Stimulated activated CD8-positive, alpha-beta memory T cell treated with anti-CD3 and anti-CD28 coated beads, Interleukin-4, amount 100 ng/mL, for 4 hours (primary cell): ENCODE measurements at places on chromosomes 2 and 18.

DNA sequence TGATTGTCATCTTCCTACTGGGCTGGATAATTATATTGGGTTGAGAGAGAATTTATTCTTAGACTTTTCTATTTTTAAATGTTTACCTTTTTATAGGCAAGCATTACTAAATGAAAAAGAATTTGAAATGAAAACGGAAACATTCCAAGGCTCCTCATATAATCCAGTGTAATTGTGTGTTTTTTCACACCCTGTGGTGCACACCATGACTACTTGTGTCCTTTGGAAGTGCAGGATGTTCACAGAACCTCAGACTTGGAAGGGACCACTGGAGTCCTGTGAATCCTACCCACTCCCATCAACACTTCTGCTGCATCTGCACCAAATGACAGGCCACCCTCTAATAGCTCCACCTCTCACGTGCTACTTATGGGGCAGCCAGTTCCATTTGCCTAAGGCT, 48.0 kb downstream of the NAT8 start:
- DNase-seq: no peak

DNA sequence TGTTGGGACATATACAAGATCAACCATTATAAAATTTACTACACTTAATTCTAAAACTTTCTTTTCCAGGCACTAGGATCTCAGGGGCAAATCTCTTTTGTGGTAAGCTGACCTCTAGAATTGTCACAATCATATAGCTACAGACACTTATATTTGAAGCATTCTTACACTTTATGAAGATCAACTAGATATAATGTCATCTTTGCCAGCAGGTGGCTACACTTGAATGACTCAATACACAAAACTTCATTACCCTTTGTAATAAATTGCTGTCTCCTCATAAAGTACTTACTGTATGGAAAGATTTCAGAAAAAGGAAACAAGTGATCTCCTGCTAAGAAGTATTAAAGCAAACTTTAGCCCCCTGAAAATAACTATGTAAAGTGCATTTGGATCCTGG, 77.8 kb downstream of the RDH14 start:
- no peak for DNase-seq

DNA sequence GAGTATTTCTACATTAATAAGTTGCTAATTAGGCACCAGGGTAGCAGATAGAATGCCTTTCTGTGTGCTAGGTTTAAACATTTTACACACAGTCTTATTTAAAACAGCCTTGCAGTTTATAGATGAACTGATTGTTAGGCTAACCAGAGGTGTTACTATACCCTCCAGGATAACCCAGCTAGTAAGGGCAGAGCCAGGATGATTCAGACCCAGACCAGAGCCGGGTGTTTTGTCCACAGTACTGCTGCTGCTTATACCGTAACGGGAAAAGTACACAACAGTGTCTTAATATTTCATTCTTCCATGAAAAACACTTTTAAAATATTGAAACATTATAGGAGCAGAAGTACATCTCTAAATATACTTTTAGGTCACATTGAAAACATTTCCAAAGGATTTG, 82.7 kb downstream of the MALT1 start:
- DNase-seq: no peak

DNA sequence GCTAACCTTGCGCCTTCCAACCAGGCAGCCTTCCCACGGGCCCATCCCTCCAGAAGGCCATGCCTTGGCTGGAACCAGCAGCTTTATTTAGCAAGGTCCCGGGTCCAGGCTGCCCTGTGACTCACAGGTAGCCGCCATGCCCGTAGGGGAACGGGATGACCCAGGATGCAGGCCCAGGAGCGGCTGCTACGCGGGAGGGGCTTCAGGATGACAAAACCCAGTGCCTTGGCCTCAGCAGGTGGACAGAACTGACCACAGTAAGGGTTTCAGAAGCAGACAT, 63.3 kb downstream of the RTP5 start:
- DNase-seq: no peak

- no peak for DNase-seq
Measured at GRCh38 chr18:7584646-7585275, 17.6 kb downstream of the PTPRM start.

- no peak for DNase-seq
Measured at GRCh38 chr2:132936791-132937190, 266.8 kb upstream of the LYPD1 start.

GRCh38 chr18:36692921-36693332, 135.9 kb downstream of the TPGS2 start:
- no peak for DNase-seq

GRCh38 chr2:62202019-62202722, 6.3 kb downstream of the B3GNT2 start:
- DNase-seq: no peak

DNA sequence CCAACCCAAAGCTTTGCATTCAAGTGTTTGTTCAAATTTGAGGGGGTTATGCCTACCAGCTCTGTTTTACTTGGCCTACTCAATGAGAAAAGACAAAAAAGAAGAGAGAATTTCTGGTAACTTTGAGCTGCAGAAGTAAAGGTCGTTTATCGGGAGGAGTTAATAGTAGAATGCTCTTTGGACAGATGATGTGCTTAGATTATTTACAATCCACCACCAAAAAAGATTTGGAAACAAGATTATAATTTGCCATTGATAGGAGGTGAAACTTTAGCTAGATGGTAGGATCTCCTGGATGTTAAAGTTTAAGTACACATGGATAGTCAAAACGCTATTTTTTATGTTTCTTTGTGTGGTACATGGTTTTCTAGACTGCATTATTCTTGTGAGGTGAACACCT, 24.9 kb upstream of the CPS1 start:
- no peak for DNase-seq

GRCh38 chr18:25231327-25231691, 120.7 kb downstream of the ZNF521 start:
- DNase-seq: no peak

GRCh38 chr18:41814651-41815050, 140.4 kb upstream of the PIK3C3 start:
- DNase-seq: no peak

- DNase-seq: no peak
Measured at GRCh38 chr2:50443288-50443687, 588.6 kb downstream of the NRXN1 start.

DNA sequence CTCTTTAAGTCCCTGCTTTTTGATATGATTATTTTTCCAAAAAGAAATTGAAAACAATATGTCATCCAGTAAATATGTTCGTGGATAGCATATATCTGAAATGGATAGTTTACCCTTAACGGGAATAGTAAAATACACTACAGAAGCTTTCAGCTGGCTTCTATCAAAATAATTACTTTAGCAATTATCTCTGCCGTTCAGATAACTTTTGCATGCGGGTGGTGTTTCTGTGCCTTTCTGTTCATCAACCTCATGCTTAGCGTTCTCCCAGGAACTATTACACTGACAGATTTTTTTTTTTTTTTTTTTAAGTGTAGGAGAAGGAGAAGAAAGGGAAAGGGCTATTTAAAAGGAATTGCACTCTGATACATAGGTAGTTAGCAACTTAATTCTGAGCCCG, 53.6 kb downstream of the TSHZ1 start:
- no peak for DNase-seq

GRCh38 chr2:113977660-113978523, 88.0 kb downstream of the ACTR3 start:
- no peak for DNase-seq

GRCh38 chr2:127695491-127696472, 5.5 kb upstream of the SFT2D3 start:
- DNase-seq: peak; percentile 9

- DNase-seq: no peak
Measured at GRCh38 chr2:21837168-21837960, 713.6 kb downstream of the TDRD15 start.

DNA sequence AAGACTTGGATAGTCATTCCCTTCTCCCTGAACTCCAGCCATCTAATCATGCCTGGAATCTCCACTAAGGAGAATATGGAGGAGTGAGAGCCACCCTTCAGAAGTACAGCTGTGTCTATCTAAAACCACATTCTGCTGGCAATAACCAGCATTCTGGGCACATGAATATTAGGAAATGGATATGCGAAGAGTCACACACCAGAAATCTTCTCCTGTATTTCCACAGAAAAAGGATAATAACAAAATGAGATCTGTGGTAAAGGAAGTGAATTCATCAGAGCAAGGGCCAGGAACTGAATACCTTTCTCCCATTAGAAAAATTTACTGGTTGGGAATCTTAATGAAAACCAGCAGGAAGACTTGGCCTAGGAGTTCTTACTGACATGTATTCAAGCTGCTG, 218.8 kb downstream of the SCG2 start:
- no peak for DNase-seq

DNA sequence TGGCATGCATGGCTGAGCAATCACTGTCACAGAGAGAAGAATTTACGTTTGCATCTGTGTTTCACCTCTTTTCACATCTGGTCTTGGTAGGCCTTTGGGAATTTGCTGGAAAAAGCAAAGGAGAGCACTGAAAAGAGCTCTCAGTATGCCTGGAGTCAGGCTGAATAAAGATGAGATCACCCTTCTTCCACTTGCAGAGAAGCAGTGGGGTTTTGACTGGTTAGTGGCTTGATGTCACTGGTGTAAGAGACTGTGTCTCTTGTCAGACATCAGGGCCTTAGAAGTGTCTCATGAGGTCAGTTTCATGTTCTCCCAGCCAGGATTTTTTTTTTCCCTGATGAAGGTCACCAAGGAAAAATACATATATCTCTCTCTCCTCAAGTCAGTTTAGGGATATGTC, 353.8 kb downstream of the INSIG2 start:
- DNase-seq: no peak

GRCh38 chr2:31318361-31319336, 84.7 kb downstream of the EHD3 start:
- DNase-seq: no peak

GRCh38 chr2:217735034-217735433, 267.8 kb downstream of the TNS1 start:
- DNase-seq: no peak

- DNase-seq: no peak
Measured at GRCh38 chr18:40904295-40904694, 1050.7 kb upstream of the PIK3C3 start.

DNA sequence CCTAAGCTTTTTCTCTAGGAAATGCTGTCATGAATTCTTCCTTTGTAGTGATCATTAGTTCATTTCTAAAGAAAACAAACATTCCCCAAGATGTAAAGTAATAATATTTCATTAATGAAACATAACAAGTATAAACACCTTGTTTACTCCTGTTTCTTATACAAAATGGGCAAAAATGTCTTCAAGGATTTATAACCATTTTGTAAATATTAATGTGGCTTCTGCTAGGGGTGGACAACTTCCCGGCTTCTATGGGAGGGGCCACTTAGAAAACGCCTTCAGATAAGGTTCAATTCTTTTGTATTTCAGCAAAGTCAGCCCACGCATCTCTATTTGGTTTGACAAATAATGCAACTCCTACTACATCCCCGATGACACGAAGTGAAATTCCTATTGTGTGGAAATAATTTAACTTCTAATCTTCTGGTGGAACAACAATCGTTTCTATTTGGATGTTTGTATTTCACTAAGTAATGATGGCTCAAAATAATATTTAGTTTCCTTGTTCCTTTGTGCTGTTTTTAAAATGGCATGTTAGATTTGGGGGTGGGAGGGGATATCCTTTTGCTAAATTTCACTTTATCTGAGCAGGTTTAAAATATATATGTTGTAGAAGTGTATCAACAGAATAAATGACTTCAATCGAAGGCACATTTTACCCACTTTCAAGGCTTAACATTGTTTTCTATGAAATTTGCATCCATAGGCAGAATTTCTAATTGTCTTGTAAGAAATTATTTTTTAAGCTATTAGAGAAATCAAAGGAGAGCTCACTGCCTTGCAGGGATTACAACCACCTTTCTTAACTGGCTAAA, 14.7 kb upstream of the HOXD1 start:
- no peak for DNase-seq

DNA sequence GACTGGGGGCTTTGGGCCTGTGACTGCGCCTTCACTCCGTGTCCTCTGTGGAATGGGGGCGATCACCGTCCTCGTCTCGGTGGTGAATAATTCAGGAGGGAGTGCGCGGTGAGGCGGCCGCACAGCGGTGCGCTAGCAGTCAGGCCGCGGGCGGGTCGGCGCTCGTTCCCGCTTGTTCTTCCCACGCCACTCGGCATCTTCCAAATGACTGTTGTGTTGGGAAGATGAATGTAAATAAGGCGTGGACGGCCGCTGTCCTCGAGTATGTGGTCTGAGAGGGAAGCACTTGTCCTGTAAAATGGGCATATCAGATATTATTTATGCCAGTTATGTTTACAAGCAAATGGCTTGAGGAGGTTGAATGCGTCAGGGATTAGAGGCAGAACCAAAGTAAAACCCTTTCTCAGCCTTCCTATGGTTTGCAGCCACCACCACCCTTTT, 608 bp upstream of the VPS4B start:
- no peak for DNase-seq

DNA sequence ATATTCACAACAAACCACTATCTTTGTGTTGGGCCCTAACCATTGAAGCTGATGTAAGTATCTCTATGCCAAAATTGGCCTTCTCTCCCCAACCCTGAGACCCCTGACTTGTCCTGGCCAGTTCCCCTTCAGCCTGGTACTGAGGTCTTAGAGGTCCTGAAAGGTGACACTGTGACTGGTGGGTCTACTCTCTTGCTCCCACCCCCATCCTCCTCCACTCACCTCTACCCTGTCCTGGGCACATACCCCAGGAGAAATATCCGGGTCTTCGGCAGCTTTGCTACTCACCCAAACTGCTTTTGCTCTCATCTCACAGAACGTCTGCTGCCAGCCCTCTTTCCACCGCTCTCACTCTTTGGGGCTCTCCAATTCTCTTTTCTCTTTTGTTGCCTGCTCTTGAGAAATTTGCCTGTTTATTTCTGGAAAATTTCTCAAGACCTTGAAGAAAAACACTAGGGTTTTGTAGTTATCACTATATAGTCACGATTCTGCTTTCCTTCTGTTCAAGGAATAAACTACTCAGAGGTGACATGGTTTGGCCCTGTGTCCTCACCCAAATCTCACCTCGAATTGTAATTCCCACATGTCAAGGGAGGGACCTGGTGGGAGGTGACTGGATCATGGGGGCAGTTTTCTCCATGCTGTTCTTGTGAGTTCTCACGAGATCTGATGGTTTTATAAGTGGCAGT, 133.8 kb upstream of the PKDCC start:
- no peak for DNase-seq

- DNase-seq: peak; percentile 24
Measured at GRCh38 chr2:37324536-37324785, 172 bp downstream of the PRKD3 start.

DNA sequence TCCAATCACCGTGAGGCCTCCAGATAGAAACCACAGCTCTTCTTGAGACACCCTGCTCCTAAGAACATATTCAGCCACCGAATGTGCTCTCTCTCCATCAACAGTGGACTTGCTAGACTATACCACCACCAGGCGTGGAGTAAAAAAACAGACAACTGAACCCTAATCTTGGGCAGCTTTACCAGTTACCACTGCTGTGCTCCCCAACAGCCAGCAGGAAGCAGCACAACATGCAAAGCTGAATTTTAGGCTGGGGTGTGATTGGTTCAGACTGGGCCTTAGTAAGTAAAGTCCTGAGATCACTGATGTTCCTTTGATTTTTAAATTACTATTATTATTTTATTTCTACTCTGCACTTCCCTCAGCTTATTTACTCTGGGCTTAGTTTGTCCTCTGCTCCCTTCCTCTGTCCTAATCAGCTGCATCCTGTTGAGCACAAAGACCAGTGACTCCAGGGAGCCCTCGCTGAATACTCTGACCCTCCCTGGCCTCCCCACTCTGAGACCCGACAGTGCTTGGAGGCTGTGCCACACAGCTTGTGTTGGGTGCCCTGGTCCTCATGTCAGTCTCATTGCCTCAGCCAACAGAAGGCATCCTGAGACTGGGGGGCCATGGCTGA, 21.9 kb downstream of the MRPL35 start:
- peak; percentile 21 for DNase-seq

- DNase-seq: no peak
Measured at GRCh38 chr18:57095884-57096283, 51.0 kb upstream of the BOD1L2 start.

- DNase-seq: no peak
Measured at GRCh38 chr2:220783671-220784070, 788.4 kb downstream of the EPHA4 start.
